ENCODE measurements at places on chromosomes 2 and 18. TPM values are rescaled to one million over a fixed set of nuclear protein-coding genes. Genes with fewer than 3 reads are reported as not detected.

The POTEI gene
- not detected for total RNA-seq

The TLX2 gene
- not detected for total RNA-seq

The PMS1 gene
- 39.2 TPM for total RNA-seq

The ZNF892 gene
- 4.5 TPM for total RNA-seq

The SKA1 gene
- total RNA-seq: 9.9 TPM

The ANKRD36C gene
- total RNA-seq: 64.6 TPM

The RIT2 gene
- not detected for total RNA-seq

The TUBB8B gene
- total RNA-seq: not detected

The POU3F3 gene
- not detected for total RNA-seq

The SP100 gene
- 106 TPM for total RNA-seq

The EPC2 gene
- total RNA-seq: 23.5 TPM

The SLC4A3 gene
- 9.5 TPM for total RNA-seq

The CCDC121 gene
- total RNA-seq: 1.7 TPM

The SERPINB13 gene
- not detected for total RNA-seq

The ZDBF2 gene
- 12.9 TPM for total RNA-seq

The TFPI gene
- 66.9 TPM for total RNA-seq

The DSG2 gene
- 22.2 TPM for total RNA-seq

The RALB gene
- total RNA-seq: 109 TPM

The PPIL3 gene
- total RNA-seq: 26.8 TPM

The PROKR1 gene
- not detected for total RNA-seq

The REG1A gene
- total RNA-seq: not detected

The FAM237A gene
- not detected for total RNA-seq

The CNTNAP5 gene
- not detected for total RNA-seq

The OXER1 gene
- not detected for total RNA-seq

The CCDC74A gene
- total RNA-seq: 11.9 TPM

The GPR75 gene
- 1.1 TPM for total RNA-seq

The SETBP1 gene
- 2.2 TPM for total RNA-seq

The PARD3B gene
- 13.7 TPM for total RNA-seq

The WDR12 gene
- 50.1 TPM for total RNA-seq

The CAPN14 gene
- 0.12 TPM for total RNA-seq

The SOX11 gene
- total RNA-seq: 0.66 TPM

The OTX1 gene
- total RNA-seq: not detected

The APOB gene
- under 0.01 TPM for total RNA-seq

The NEU2 gene
- total RNA-seq: not detected

The GAD1 gene
- total RNA-seq: not detected

The CROCC2 gene
- not detected for total RNA-seq

The IL1RL1 gene
- 0.77 TPM for total RNA-seq

The AGXT gene
- under 0.01 TPM for total RNA-seq

The UGT1A4 gene
- total RNA-seq: not detected

The TUBA3E gene
- not detected for total RNA-seq

The PRSS56 gene
- total RNA-seq: not detected

The DLX1 gene
- total RNA-seq: not detected

The RBM45 gene
- 26.7 TPM for total RNA-seq

The BUB1 gene
- 20.4 TPM for total RNA-seq

The LDLRAD4 gene
- 0.22 TPM for total RNA-seq

The PLEK gene
- total RNA-seq: under 0.01 TPM

The CFC1 gene
- total RNA-seq: not detected

The PLCD4 gene
- total RNA-seq: 2.6 TPM

The NDUFV2 gene
- total RNA-seq: 80.6 TPM

The EHD3 gene
- 22.1 TPM for total RNA-seq

The ST8SIA5 gene
- total RNA-seq: under 0.01 TPM

The SH3RF3 gene
- 4.7 TPM for total RNA-seq

The ANKRD30B gene
- total RNA-seq: 0.55 TPM

The MAL gene
- not detected for total RNA-seq

The C2orf74 gene
- 14.1 TPM for total RNA-seq

The IL1F10 gene
- total RNA-seq: not detected

The GPR39 gene
- total RNA-seq: 3.1 TPM

The PLGLB1 gene
- 0.22 TPM for total RNA-seq
